ENCODE measurements at places on chromosomes 13 and 19.

DNA sequence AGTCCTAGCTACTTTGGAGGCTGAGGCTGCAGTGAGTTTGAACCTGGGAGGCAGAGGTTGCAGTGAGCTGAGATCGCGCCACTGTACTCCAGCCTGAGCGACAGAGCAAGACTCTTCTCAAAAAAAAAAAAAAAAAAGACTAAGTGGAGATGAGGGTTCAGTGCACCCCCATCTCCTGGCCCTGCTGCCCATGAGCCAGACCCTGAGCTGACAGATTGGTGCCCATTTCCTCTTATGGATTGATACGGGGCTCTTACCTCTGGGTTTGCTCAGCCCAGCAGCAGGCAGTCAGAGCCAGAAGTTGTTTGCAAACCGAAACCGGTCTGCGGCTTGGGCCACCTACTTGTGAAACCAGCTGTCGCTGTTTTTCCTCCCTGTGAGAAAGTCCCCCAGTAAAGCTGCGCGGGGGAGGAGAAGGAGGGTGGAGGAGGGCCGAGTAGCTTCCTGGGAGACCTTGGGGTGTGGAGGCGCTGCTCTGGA is 36.9 kb downstream of the ARRDC2 start:
- no peaks in the 10 kb centered on the region for H3K36me3 ChIP-seq
- peak overlapping the region; percentile 70 for H3K4me3 ChIP-seq
- no peaks in the 10 kb centered on the region for H3K27me3 ChIP-seq
- H3K27ac ChIP-seq: peak overlapping the region; percentile 77
- H3K4me1 ChIP-seq: peaks cover 15% of the 10 kb centered on the region
- peak; percentile 98 for ATAC-seq

GRCh38 chr13:26095338-26095737 is 43.5 kb upstream of the SHISA2 start:
- no peaks in the 10 kb centered on the region for H3K36me3 ChIP-seq
- no peak overlapping the region for H3K27ac ChIP-seq
- ATAC-seq: no peak

DNA sequence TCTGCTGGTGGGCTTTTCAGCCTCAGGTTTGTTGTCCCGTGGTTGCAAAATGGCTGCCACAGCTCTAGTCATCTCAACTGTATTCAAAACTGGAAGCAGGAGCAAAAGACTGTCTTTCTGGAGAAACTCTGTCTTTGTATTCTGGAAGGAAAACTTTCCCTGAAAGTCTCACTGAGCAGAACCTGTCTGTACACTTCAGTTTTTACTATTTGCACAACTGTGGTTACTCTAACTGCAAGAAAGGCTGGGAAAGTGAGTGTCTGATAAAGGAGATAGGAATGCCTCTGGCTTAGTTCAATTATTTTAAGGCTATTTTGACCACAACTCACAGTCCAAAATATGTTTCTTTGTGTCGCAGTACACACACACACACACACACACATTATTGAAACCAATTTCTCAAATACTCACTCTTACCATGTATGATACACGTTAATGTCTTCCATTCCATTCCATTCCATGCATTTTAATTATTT is 49.7 kb upstream of the EHD2 start:
- no peak overlapping the region for H3K4me3 ChIP-seq
- H3K27ac ChIP-seq: peak overlapping the region; percentile 49
- H3K27me3 ChIP-seq: no peaks in the 10 kb centered on the region
- peaks cover 11% of the 10 kb centered on the region for H3K36me3 ChIP-seq
- no peak for ATAC-seq
- peaks cover 5% of the 10 kb centered on the region for H3K4me1 ChIP-seq

DNA sequence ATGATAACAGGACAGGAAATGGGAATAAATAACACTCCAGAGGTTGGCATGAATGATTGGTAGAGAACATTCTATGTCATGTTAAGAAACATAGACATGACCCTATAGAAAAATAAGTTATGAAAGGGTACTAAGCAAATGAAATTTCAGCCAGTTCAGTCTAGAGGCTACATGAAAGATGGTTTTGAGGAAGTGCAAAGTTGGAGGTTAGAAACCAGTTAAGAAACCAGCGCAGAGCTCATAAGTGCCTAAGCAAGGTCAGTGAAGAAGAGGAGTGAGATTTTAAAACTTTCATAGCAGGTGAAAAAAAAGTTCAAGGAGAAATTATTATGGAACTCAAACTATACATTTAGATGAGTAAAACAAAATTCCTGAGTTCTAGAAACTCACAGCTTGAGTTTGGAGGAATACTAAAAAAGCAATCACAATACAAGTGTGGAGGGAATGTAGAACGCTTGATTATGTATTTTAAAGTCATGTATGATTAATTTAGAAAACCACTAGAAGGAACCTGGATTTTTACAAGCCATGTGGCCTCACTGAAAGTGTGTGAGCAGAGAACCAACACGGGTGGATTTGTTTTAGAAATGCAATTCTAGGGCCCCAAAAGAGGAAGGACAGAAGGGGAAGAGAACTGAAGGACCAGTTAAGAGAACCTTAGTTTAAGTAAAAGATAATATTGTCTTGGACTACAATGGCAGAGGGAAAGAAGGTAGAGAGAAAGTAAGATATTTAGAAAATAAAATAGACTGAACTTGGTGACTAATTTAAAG is 162.4 kb downstream of the PCDH20 start:
- no peak overlapping the region for H3K4me3 ChIP-seq
- no peak for ATAC-seq
- no peaks in the 10 kb centered on the region for H3K36me3 ChIP-seq
- H3K4me1 ChIP-seq: no peaks in the 10 kb centered on the region

- H3K27ac ChIP-seq: no peak overlapping the region
- peaks cover 3% of the 10 kb centered on the region for H3K4me1 ChIP-seq
- no peak for ATAC-seq
- peaks cover 10% of the 10 kb centered on the region for H3K27me3 ChIP-seq
Observed at GRCh38 chr19:12095111-12095790, 30.7 kb downstream of the ZNF844 start.

DNA sequence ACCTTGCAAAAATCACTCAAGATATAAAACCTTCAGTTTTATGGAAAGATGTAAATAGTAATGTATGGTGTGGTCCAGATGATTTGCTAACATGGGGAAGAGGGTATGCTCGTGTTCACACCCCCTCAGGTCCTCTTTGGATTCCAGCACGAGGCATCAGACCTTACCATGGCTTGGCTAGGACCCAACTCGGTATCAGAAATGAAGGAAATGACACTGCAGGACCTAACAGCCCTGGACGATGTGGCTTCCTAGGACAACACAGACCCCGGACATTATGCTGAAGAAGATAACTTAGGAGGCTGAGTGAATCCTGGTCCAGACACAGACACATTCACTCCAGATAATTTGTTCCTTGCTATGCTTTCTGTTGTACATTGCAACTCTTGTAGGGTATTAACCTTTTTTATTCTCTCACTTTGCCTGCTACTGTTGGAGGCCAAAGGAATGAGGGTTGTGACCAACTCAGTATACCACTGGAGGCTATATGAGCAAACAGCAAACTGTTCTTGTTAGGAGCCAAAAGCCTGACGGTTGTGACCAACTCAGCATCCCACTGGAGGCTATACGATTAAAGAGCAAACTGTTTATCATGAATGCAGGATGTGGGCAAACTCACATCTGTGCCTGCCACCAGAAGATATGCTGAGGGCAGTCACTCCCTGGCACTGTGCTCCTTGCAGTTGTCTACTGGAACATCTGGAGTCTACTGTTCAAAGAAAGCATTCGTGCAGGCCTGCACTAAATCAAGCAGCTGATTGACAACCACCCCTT is 121.7 kb downstream of the ZNF429 start:
- H3K4me1 ChIP-seq: no peaks in the 10 kb centered on the region
- H3K27me3 ChIP-seq: no peaks in the 10 kb centered on the region
- no peak for ATAC-seq
- no peak overlapping the region for H3K27ac ChIP-seq
- no peak overlapping the region for H3K4me3 ChIP-seq

GRCh38 chr13:29427937-29428309 is 167.6 kb downstream of the SLC7A1 start:
- ATAC-seq: no peak
- H3K27ac ChIP-seq: no peak overlapping the region
- no peak overlapping the region for H3K4me3 ChIP-seq

DNA sequence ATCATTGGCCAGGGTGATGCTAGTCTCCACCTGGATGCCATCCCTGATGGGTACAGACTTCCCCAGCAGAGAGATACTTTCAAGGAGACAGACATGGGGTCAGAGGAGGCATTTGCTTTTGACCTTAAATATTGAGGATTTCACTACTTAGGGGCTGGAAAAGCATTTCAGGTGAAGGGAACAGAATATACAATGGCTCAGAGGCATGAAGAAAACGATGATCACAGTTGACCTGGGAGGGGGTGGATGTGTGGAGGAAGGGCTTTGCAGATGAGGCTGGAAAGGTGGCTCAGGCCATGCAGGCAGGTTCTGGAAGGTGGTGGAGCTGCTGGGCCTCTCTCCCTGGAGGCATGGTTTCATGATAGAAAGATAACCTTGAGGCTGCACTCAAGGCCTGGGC is 3.9 kb downstream of the MATK start:
- H3K36me3 ChIP-seq: peaks cover 14% of the 10 kb centered on the region
- no peak overlapping the region for H3K4me3 ChIP-seq
- no peak for ATAC-seq
- peaks cover 3% of the 10 kb centered on the region for H3K27me3 ChIP-seq

- peak overlapping the region; percentile 74 for H3K4me3 ChIP-seq
- H3K4me1 ChIP-seq: peaks cover 45% of the 10 kb centered on the region
- no peak overlapping the region for H3K27ac ChIP-seq
- peaks cover 46% of the 10 kb centered on the region for H3K36me3 ChIP-seq
- peak; percentile 18 for ATAC-seq
Observed at GRCh38 chr19:10289167-10289835, 451 bp upstream of the ICAM5 start.

DNA sequence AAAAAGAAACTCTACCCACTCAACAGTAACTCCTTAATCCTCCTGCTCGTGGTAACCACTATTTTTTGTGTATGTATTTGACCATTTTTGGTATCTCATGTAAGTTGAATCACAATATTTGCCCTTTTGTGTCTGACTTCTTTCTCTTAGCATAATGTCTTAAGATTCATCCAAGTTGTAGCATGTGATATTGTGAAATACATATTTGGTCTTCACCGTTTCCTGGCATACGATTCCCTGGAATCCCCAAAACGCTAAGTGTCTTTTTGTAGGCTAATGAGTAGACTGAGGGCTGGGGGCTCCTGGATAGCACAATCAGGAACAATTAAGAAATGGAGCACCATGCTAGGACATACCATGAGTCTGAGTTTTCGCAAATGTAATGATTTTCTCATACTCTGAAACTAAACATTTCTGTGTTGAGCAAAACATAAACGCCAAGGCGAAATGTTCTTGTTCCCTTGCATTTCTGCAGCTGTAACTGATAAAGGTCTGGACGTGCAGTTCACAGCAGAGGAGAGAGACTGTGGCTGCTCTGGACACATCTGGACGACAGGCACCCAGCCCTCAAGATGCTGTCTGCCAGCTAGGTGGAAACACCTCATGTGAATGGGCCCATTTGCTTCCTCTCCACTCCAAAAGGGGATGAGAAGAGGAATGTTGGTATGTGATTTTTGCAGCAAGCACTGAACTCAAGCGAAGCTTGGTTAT is 38.4 kb downstream of the BRD4 start:
- peaks cover 66% of the 10 kb centered on the region for H3K4me1 ChIP-seq
- H3K36me3 ChIP-seq: peaks cover 37% of the 10 kb centered on the region
- no peaks in the 10 kb centered on the region for H3K27me3 ChIP-seq
- no peak overlapping the region for H3K27ac ChIP-seq
- H3K4me3 ChIP-seq: peak overlapping the region; percentile 80
- no peak for ATAC-seq
